Stimulated activated CD8-positive, alpha-beta memory T cell treated with anti-CD3 and anti-CD28 coated beads, Interleukin-4, amount 100 ng/mL, for 24 hours (primary cell): ENCODE measurements at places on chromosomes 5 and 9.

GRCh38 chr9:107973451-107973850, 483.9 kb upstream of the KLF4 start:
- no peak for DNase-seq

- DNase-seq = no peak
Observed at GRCh38 chr5:168920019-168920810, 341.0 kb upstream of the PANK3 start.

DNA sequence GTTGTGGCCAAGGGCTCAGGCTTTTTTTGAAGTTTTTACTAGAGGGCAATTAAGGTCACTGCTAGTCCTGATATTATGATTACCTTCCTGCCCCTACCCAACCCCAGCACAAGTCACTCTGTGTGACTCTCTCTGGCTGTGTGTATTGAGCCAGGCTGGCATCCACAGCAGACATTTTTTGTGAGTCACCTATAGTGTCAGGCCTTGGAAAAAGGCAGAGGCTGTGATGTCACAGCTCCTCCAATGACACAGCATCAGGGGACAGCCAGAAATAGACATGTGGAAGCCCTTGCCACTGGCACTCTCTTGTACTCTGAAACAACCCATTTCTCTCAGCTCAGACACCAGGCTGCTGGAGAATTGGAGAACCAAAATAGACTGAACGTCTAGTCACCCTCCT, 145.4 kb downstream of the NMUR2 start:
- no peak for DNase-seq

DNA sequence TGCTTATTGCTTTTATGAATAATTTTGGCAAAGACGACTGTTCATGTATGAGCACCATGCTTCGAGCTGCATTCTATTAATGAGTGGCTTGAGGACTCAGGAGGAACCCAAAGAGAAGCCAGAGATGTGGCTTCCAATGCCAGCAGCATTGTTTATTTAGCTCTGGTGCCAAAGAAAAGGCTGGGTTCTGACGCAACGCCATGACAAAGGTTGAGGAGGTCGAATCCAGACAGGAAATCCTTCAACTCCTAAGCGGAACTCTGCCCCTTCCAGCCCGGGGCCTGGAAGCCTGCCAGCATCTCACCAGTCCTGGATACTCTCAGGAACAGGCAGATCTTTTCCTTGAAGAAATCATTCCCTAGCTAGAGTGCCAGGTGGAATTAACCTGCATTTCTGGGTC, 104.4 kb downstream of the ARHGAP26 start:
- no peak for DNase-seq

DNA sequence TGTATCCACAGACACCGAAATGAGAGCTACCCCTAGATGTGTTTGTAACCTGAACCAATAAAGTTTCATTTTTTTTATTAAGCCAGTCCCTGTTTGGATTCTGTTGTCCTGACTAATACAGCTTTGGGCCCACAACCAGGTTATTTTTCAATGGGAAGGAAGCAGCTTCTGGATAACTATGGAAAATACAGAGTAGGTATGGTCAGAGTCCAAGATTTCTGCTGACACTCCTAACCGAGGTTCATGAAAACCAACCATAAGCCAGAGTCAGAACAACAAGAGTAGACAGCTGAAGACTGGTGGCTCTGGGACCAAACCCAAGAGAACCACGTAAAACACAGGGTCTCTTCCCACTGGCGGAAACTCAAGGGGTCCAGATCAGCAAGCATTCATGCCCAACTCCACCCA, 10.8 kb downstream of the KLF9 start:
- no peak for DNase-seq

DNA sequence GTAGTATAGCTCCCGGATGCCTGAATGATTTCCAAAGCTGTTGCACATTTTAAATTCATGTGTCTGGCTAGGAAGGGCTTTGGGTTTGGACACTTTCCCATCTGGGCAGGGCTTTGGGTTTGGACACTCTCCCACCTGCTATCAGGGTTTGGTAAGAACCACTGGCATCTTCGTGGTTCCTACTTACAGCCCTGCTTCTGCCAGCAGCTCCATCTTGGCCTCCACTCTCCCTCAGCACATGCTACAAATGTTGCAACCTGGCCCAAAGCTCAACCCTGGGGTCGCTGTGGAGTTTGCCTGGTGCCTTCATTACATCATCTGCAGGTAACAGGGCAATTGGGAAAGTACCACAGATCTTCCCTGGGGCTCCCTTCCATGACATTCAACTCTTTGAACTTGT, 3.5 kb downstream of the TMCO6 start:
- DNase-seq = no peak

DNA sequence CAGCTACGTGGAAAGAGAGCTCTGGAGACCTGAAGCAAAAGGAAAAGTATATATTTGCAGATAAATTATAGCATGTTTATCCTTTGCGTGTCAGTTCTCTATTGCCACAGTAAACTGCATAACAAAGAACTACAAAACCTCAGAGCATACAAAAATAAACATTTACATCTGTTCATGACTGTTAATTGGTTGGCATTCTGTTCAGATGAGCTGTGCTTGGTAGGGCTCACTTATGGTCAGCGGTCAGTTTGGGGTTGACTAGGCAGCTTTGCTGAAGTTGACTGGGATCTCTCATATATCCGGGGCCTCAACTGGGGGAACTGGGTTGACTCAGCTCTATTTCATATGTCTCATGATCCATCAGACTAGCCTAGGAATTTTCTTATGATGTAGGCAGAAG, 257.7 kb downstream of the TLE1 start:
- DNase-seq = no peak

GRCh38 chr5:77328930-77329647, 118.6 kb downstream of the PDE8B start:
- no peak for DNase-seq

DNA sequence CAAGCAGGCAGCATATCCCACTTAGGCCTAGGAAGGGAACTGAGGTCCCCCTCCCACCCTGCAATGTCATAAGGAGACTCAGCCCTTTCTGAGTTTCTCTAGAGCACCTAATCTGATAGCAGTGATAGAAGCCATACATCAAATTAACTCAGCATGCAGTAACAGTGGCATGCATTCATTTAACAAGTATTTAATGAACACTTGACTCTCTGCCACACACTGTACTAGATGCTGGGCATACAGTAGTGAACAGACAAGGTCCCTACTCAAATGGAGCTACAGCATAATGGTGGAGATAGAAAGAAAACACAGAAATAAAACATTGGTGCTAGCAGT, 58.6 kb downstream of the SLC22A5 start:
- DNase-seq = no peak

DNA sequence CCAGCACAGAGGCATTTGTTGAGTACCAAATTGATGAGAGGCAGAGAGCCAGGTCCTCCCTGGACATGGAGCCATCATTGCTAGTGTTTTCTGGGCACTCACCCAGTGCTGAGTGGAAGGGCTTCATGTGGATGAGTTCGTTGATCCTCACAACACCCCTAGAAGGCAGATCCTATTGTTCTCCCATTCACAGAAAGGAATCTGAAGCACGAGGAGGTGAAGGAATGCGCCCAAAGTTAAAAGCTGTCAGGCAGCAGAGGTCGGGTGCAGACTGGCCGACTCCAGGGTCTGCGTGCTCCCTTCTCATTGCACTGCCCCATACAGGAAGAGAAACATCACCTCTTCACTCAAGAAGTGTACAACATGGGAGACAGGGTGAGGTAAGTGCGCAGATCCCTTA, 153.5 kb upstream of the TNPO1 start:
- no peak for DNase-seq
